ENCODE measurements at places on chromosomes 7 and 10. TPM values are rescaled to one million over a fixed set of nuclear protein-coding genes. Genes with fewer than 3 reads are reported as not detected.

DNA sequence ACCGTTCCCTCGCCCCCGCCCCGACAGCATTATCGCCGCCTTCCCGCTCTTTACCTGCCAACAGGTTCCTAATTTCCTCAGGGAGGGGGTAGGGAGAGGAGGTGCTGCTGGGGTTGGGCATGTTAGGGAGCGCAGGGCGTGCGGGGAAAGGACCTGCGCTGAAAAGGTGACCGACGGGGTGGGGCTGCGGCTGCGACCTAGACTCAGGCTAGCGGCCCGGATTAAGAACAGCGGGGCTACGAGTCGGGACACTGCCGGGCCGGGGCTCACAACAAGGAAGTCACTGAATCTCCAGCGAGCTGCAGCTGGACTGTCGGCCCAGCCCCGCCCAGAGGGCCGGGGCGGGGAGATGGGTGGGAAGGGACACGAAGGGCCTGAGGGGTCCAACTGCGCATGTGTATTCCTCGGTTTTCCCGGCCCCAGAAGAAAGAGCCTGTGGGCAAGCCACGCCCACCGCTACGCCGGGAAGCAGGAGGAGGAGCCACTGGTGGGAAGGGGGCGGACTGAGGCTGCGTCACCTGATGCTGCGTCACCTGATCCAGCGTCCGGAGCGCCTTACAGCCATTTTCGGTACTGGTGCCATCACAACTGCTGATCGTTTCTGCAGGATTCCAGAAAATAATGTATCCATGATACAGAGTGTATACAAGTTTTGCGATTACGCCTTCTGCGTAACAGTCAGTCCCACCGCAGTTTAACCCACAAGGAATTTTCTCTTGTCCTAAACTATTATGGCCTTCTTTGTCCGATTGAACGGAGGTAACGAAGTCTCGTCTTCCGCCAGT lies at the start of gene SKAP2:
Gene SKAP2 (minus strand): TSS at position 282 of the 785 bp plus-strand sequence. CDS start 161 bp downstream, at position 121.
- no peaks in the 10 kb centered on the region for H3K27me3 ChIP-seq
- H3K36me3 ChIP-seq, result no peaks in the 10 kb centered on the region
- peak within 1 kb of the TSS; percentile 71 for H3K4me3 ChIP-seq
- peak; percentile 100 for DNase-seq
- peaks cover 39% of the 10 kb centered on the region for H3K4me1 ChIP-seq

DNA sequence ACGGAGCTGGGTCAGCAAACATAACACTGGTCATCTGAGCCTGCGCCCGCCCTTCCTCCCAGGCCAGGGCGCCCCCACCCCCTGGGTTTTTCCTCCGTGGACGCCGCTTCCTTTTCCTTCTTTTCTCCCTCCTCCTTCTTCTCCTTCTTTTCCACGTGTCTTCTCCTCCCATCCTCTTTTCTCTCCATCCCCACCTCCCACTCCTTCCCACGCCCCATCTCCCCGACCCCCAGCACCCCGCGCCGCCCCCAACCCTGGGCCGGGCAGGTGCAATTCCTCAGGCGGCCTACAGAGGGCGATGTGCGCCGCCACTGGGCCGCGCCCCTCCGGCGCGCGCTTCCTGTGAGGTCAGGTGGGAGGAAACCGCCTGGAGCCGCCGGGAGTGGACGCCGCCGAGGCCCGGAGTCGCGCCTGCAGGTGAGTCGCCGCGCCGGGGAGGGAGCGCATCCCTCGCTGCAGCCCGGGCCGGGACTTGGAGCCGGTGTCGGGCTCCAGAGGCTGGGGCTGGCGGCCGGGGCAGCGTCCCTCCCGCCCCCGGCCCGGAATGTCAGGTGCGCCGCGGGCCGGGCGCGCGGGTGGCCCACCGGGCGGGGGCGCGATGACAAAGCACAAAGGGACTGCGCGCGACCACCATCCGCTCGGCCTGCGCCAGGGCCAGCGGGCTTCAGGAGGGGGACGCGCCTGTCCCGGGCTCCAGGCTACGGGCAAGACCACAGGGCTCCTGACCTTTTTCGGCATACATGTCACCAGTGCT lies at the start of gene FAM241B:
Gene FAM241B (plus strand): TSS at position 351 of the 754 bp plus-strand sequence. CDS start 1,497 bp downstream, outside the sequence.
- H3K4me1 ChIP-seq, result peaks cover 9% of the 10 kb centered on the region
- H3K27me3 ChIP-seq, result peaks cover 26% of the 10 kb centered on the region

- no peaks in the 10 kb centered on the region for H3K36me3 ChIP-seq
- DNase-seq, result peak; percentile 89
Measured at GRCh38 chr7:155002411-155003091, 373 bp downstream of the PAXIP1 start.

DNA sequence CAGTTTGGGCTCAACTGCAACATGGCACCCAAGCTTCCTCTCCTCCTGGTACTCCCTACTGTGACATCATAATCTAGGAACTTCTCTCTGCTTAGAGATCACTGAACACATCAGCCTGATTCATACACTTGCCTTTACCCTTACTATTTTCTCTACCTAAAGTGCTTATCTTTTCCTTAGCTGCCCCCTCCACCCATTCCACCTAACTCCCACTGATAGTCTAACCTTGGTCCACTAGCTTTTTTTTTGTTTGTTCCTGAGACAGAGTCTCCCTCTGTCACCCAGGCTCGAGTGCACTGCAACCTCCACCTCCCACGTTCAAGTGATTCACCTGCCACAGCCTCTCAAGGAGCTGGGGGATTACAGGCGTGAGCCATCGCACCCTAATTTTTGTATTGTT lies 15.9 kb downstream of the CUL2 start:
- no peaks in the 10 kb centered on the region for H3K27me3 ChIP-seq
- H3K27ac ChIP-seq, result no peak overlapping the region
- DNase-seq, result no peak
- H3K4me3 ChIP-seq, result no peak overlapping the region
- H3K4me1 ChIP-seq, result no peaks in the 10 kb centered on the region

DNA sequence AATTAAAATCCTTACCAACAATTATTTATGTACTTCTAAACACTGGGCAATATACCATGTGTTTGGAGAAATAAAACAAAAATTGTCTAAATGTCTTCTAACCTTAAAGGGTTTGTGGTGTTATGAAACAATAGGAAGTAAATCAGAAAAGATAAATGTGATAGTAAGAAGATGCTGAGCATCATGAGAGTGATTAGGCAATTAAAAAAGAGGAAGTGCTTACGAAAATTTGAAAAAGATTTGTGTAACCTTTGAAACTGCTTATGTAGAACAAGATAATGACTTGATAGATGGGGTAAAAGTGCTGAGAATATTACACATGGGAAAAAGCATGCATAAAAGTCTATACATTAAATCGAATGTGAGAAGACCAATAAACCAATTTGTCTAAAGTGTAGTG lies 573.4 kb upstream of the CNTNAP2 start:
- H3K27me3 ChIP-seq, result no peaks in the 10 kb centered on the region

Gene PTPN20
- 4.8 TPM for total RNA-seq

Gene TMEM139
- total RNA-seq, result 18.5 TPM

Measured in left lung (tissue), 14 donors.